ENCODE measurements at places on chromosomes 4 and X.
A peak's percentile ranks its signal among the peaks of the same experiment; 100 is the strongest.

DNA sequence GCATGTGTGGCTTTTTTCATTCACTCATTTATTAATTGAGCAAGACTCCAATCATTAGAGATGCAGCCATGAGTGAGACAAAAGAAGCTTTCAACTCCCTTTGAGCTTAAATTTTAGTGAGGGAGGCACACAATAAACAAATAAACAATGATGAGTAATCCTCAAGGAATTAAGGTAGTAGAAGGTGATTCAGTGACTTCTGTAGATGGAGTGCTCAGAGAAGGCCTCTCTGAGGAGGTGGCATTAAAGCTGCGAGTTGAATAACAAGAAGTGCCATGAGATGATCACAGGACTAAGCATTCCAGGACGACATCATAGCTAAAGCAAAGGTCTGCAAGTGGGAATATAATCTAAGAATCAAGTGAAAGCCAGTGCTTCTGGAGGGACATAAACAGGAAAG lies 77.6 kb downstream of the NWD2 start:
- no peak for DNase-seq

DNA sequence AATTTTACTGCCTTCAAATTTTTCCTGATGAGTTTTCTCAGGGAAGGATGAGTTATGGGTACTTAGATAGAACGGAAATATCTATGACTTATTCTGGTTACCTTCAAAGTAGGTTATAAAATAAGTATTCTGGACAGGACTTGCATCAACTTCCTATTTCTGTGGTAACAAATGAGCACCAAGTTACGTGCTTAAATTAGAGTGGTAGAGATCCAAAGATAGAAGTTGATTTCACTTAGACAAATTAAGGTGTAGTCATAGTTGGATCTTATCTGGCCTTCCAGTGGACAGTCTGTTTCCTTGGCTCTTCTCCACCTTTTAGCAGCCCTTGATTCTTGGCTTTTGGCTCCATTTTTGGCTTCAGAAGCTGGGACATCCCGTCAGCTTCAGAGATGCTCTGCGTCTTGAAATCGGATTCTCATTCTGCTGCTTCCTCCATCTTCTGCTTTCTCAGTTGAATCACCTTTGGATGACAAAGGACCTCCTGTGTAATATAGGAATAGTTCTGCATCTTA lies 109.9 kb downstream of the ZNF518B start:
- no peak for DNase-seq

GRCh38 chrX:13937370-13938050 lies 92.2 kb downstream of the GEMIN8 start:
- peak; percentile 69 for DNase-seq

- DNase-seq, result no peak
Observed at GRCh38 chr4:25921922-25922321, 7.9 kb downstream of the SMIM20 start.
